ENCODE measurements at places on chromosomes 1 and 21. TPM values are rescaled to one million over a fixed set of nuclear protein-coding genes. Genes with fewer than 3 reads are reported as not detected.

PAQR7 gene
- total RNA-seq: 8.4 TPM

C1orf141 gene
- not detected for total RNA-seq

CFAP74 gene
- total RNA-seq: not detected

MAP10 gene
- 2.0 TPM for total RNA-seq

PGLYRP4 gene
- not detected for total RNA-seq

MCOLN2 gene
- total RNA-seq: not detected

NUDT4B gene
- not detected for total RNA-seq

LDLRAD1 gene
- total RNA-seq: not detected

ASCL5 gene
- total RNA-seq: not detected

DNA sequence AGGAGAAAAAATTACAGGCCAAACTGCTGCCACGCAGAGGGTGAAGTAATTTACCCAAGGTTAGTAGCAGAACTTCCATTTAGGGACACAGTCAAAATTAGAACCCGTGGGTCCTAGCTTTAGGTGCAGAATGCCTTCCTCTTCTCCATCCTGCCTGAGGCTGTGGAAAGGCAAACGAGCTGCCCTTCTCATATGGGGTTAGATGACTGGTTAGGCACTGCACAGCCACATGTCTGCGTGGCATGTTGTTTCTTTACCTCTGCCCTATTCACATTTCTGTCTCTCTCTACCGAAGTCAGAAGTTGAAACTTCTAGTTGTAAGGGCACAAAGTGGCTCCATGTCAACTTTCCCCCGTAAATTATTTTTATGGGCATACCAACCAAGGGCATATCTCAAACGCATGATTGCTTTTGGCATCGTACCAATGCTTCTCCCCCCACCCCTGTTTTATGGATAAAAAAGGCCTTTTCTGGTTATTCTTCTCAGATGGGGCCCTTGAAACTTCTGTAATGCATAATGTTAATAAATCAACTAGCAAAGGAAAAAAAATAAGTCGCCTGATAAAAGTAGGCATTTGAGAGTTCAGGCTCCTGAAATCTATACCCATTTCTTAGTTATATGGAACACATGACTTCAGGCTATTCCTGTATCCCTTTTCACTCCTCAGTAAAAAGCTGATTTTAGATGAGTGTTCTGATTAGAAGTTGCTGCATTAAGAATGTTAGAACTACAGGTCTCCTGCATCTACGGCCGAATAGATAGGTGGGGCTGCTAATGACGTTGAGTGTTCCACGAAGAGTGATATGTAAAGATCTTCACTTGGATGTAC lies 139.6 kb upstream of the NRIP1 start:
- no peak for DNase-seq

DNA sequence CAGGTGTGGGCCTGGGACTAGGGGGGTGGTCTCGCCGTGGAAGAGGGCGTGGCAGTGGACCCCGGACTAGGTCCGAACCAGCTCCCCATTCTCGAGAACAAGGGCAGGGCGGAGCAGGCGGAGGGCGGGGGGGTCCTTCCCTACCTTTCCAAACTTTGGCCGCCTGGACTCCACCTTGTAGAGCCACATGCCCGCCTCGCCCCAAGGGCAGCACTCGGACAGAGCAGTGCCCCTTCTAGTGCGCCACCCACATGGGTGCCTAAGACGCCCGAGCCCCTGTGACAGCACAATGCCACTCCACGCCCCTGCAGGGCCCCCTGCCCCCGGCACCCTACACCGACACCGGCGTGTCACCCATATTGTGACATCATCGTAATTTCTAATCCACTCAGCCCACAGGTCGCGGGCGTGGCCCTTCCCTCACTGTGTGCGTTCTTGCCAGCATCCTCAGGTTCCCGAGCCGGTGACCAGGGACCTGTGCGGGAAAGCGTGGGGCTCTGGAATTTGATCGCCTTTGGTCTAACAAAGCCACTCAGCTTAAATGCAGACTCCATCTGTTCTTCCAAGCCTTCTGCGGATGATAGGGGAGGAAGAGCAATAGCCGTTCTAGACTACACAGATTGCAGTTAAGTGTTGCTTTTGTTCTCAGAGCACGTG lies 553 bp upstream of the STMN1 start:
- no peak for DNase-seq

DNA sequence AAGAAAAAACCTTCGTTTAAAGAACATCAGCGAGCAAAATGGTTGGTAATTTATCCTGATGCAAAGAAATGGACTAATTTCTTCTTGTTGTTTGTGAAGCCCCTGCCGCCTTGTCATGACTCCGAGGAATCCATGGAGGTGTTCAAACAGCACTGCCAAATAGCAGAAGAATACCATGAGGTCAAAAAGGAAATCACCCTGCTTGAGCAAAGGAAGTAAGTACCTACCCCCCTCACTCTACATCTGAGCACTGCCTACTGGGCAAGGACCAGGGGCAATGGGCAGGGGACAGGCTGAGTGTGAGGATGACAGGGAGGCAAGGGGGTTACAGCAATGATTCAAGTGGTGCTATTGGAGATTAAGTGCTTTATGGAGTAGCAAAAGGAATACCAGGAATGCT lies 29.4 kb downstream of the MAP3K7CL start:
- DNase-seq: no peak

GRCh38 chr1:18924221-18924691 lies 21.9 kb upstream of the ALDH4A1 start:
- DNase-seq: peak; percentile 24

- DNase-seq: no peak
These were observed 62.8 kb downstream of the SAMSN1 start for GRCh38 chr21:14483296-14483695.

DNA sequence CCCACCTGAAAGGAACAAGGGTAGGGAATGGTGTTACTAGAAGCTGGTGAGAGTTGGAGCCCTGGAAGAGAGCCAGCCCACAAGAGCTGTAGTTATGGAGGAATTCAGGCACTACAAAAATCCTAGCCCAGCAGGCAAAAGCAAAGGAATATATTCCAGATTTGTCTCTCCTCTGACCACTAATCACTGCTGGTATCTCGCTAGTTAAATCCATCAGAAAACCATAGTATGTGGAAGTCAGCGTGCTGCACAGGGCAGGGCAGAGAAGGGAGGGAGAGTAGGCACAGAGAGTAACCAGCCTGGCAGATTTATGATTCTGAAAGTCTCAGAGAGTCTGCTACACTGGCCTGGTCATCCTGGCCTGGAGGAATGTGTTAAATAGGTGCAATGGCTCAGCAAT lies 88.6 kb downstream of the SELENOF start:
- DNase-seq: no peak

DNA sequence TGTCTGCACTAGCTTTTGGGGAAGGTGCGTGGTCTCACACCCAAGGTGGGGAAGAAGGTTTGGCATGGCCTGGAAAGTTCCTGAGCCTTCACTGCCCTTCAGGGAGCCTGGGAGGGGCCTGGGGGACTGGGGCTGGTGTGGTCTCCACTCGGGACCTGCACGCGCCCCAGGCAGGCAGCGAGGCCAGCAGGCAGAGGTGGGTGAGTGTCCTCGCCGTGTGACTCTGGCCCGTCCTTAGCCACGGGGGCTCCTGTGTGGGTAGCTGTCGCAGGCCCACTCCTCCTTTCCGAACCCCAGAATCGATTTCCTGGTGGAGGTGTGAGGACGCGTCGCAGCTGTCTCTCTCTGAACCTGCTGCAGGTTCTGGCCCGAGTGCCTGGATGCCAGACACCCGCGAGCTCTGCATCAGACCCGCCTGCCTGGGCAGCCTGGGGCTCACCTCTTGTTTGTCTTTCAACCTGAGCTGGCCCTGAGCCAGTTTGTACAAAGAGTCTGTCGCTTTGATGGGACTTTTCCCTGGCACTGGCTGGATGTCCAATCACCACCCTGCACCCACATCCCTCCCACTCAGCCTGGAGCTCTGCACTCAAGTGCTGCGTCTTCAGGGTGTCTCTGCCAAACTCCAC lies 36.0 kb upstream of the SLC19A1 start:
- DNase-seq: no peak

GRCh38 chr1:94302497-94302896 lies 65.1 kb upstream of the ARHGAP29 start:
- no peak for DNase-seq

GRCh38 chr1:211932231-211932932 lies 101.8 kb upstream of the LPGAT1 start:
- DNase-seq: no peak

- DNase-seq: no peak
These were observed 11.6 kb downstream of the UBE2J2 start for GRCh38 chr1:1262071-1262470.

- DNase-seq: no peak
These were observed 56.7 kb upstream of the PUM1 start for GRCh38 chr1:31122101-31122735.

GRCh38 chr1:167679714-167680113 lies 42.1 kb upstream of the MPZL1 start:
- no peak for DNase-seq

GRCh38 chr1:39434797-39435395 lies 56.5 kb upstream of the BMP8A start:
- no peak for DNase-seq

DNA sequence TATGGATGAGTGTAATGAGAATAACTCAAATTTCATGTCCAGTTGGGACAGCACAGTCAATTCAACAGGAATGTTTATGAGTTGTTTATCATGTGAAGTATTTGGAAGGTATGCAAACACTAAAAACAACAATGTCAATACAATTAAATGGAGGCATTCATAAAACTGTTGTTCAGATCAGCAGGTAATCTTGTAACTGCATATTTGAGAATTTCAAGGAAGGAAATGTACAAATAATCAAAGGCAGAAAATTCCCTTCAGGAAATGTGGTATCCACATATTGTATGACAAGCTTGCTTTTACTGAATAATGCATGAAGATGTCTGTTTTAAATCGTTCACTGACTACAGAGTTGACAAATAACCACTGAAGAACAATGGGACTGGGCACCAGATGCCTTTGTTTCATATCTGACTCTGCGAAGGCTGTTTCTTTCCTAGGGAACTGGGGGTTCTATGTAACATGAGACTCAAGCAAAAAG lies 198.3 kb downstream of the LTN1 start:
- DNase-seq: peak; percentile 11

GRCh38 chr1:36211307-36211706 lies 12.9 kb upstream of the THRAP3 start:
- no peak for DNase-seq

- no peak for DNase-seq
These were observed 225.4 kb downstream of the RHOU start for GRCh38 chr1:228960705-228961104.

DNA sequence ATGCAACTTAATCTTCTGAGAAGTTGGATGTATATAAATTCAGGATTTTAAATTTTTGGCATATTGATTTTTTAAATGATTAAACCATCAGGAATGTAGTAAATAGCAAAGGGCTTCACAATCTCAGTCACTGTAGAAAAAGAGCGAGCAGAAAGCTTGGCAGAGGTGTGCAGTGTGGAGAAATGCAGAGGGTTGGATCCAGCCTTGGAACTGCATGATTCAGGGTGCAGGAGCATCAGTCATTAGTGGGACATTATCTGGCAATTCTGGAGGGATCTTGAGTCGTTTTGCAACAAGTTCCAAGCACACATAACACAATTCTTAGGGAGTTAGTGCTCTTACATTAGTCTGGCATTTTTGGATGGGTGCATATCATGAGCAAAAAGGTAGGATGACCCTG lies 267.9 kb downstream of the PLA2G4A start:
- no peak for DNase-seq

GRCh38 chr1:3702528-3702927 lies 49.7 kb upstream of the CCDC27 start:
- no peak for DNase-seq

- no peak for DNase-seq
These were observed 238.2 kb downstream of the NFIA start for GRCh38 chr1:61320575-61320974.

DNA sequence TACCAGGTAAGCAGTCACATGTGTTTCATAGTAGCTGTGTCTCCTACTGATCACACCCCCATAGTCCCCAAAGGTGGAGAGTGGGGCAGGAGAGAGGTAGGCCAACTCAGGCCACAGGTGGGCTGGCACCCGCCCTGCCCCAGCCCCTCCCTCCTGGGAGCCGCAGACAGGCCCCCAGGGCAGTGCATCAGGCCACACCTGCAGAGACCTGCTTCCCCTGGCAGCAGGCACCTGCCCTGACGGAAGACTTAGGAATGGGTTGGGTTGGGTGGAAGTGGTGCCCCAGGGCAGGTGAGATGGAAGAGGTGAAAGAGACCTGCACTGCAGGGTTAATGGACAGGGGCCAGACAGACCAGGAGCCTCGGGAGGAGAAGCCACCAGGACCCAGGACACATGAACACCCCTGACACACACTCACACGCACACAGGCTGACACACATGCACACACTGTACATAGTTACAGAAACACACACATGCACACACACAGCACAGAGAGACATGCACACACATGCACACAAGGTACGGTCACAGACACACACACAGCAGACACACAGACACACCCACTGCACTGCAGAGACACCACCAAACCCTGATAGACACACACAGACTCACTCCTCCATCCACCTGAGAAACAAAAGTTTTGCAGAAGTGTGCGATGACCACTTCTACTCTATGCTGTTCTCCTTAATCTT lies 1.7 kb upstream of the COL18A1 start:
- no peak for DNase-seq

GRCh38 chr1:71944006-71944405 lies 338.3 kb downstream of the NEGR1 start:
- no peak for DNase-seq

DNA sequence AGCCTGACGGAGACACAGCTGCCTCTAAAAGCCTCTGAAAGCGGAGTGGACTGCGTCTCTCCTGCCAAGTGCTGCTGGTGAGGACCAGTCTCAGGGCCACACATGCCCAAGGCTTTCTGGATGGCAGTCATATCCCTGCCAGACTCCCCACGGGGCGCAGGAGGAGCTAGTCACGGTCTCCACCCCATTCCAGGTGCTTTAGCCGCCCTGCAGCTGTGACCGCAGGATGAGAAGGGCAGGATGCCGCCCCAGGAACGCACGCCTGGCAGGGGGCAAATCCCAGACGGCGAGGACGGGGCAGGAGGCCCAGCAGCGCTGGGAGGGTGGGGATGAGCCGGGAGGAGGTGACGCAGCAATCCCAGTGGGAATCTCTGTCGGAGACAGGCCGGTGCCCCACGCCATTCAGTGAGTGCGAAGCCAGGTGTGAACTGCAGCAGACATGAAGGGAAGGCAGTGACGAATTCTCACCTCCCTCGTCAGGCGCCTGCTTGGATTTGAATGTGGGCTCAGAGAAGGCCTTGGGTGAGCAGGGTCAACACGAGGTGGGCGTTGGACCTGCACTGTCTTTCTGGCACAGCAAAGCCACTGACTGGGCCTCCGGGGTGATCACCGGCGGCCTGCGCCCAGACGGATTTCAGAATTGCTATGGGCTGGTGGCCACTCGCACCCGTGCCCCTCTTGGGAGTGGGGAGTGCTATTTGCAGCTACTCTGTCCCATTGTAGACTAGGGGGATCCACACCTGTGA lies 38.5 kb upstream of the SLC19A1 start:
- DNase-seq: no peak

DNA sequence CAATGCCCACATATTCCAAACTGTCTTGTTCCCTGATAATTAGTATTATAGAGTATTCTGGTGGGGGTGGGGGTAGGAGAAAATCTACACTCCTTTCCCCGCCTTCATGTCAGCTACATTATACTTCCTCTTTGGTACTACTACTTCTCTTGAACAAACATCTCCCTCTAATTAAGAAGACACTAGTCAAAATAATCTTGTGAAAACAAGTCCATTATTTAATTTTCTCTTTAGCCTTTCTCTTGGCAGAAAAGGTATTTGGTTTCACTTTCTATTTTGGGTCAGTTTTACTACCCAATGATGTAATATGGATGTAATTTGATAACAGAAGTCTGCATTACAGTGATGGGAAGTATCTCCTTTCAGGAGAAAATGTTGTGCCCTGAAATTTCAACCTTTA lies 22.5 kb downstream of the NTMT2 start:
- peak; percentile 28 for DNase-seq

All from endothelial cell of umbilical vein (primary cell).